ENCODE measurements at places on chromosomes 3 and 15.

DNA sequence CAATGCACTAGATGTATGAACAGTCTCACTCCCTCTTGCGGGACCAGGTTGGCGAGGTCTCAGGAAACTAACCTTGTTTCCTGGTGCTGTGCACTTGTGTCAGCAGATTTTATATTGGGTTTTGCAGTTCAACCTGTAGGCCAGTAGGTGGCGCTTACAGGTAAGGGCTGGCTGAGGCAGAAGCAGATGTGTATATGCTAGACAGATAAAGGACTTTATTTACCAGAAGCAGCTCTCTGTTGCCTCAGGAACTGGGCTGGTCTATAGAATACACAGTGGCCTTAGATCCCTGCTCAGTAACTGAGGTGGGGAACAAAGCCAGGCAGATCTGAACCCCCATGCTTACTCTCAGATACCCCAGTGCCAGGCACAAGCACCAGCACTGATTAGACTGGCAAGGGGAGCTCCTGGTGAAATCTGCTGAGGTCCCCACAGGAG is 296.8 kb downstream of the DOCK3 start:
- no peak for DNase-seq

DNA sequence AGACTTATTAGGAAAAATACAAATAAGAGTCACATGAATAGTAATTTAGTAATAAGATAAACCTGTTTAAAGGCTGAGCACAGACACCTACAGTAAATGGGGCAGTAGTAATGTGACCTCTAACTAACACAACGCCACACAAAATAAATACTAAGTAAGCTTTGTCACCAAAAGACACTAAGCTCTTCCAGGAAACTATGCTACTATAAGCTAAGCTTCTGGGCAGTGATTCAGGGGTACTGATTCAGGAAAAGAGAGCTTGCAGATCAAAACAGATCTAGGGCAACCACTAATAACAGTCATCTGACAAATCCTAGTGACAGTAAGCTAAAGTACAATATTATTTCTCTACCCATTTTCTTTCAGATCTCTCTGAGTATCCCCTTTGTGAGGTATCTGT is 68.8 kb downstream of the PLOD2 start:
- DNase-seq, result no peak

- no peak for DNase-seq
Observed at GRCh38 chr3:18440066-18440722, 15.1 kb upstream of the SATB1 start.

- no peak for DNase-seq
Observed at GRCh38 chr3:21564531-21564930, 186.5 kb downstream of the ZNF385D start.

DNA sequence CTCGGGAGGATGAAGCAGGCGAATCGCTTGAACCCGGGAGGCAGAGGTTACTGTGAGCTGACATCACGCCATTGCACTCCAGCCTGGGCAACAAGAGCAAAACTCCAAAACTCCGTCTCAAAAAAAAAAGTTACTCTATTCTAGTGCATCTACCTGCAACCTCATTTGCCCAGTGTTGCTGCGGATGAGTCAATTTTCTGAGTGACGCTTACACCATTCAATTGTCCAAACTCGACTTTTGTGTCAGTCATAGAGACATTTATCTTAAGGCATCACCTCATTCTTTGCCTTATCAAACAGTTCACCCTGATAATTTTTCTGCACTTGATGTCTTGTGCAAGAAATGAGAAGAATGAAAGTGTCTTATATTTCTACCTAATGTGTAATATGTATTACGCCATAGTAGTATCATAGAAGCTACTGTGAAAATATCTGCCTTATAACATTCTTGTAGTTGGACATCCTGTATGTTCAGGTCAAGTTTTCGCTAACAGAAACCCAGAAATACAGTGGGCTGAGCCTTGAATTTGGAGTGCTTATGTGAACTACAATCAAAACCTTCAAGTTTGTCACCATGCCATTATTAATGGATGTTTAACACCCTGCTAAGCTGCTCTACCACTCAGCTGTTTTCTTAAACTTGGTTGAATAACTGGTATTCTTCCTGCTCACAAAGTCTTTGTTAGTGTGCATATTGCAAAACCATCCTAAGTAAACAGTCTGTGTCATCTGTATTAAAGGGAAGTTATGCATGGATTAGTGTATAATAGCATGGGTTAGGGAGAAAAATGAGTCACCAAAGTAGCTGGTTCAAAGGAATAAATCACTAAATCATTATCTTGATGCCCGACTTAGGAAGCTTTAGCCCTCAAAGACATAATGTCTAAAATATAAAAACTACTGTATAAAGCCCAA is 531.0 kb upstream of the NR2F2 start:
- DNase-seq, result no peak

GRCh38 chr3:102129760-102130608 is 280.7 kb downstream of the NFKBIZ start:
- DNase-seq, result no peak

DNA sequence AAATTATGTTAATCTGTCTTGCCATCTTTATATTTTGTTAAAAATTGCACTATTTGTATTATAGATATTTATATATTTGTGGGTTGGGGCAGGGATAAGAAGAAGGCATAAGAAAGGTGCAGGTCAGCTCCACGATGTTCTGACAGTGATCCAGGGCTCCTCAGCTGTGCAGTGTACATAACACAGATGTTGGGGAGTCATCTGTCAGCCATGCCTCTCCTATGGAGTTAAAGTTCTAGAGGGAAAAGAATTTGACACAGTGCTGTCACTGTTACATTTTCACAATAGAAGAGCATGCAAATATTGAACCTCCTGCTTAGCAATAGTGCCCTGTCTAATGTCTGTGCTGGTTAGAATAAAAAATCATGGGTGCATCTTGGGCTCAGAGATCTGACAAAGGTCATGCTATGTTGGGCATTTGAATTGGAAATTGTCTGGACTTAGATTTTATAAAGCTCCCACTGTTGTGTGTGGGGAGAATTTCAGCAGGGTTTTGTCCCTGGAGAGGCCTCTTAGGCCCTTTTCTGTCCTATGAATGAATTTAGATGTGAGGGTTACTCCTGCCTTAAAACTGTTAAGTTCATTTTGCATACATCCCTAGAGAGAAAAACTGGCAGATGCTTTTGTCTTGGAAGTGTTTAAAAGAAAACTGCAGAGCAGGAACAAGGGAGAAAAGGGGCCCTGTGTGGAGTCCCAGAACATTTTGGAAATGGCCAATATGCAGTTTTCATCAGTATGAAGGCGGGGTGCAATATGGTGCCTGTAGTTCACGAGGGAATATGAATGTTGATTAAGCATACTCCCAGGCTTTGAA is 20.4 kb downstream of the CDIN1 start:
- DNase-seq, result no peak

DNA sequence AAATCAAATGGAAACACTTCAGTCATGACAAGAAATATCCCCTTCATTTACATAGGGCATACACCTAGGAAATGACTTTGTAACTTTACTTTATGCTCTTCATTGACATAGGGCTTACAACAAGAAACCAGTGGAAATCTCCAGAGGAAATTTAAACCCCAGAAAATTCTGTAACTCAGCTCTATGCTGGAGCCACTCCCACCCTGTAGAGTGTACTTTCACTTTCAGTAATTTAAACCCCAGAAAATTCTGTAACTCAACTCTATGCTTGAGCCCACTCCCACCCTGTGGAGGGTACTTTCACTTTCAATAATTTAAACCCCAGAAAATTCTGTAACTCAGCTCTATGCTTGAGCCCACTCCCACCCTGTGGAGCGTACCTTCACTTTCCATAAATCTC is 987.1 kb upstream of the CADM2 start:
- DNase-seq, result no peak

DNA sequence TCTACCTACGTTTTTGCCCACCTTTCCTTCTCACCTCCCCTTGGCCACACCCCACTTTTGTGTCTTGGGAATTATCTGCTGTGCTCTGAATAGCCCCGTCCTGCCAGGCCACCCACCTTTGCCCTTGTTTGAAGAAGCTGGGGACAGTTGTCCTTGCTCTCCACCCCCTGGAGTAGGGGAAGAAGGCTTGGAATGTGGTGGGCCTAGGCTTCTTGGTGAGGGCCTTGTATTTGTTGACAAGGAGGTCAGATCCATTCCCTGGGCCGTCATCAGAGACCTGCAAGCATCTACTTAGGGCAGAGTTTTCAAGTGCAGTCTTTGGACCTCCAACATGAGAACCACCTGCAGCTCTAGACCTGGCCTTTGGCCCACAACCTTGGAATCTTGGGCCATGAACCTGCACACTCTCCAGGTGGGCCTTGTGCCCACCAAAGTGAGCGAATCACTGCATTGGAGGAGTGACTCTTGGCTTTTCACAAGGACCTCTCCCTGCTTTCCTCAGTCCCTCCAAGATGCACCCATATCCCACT is 160.6 kb downstream of the APBA2 start:
- DNase-seq, result no peak

GRCh38 chr3:136952292-136952691 is 5.5 kb upstream of the IL20RB start:
- DNase-seq, result no peak

DNA sequence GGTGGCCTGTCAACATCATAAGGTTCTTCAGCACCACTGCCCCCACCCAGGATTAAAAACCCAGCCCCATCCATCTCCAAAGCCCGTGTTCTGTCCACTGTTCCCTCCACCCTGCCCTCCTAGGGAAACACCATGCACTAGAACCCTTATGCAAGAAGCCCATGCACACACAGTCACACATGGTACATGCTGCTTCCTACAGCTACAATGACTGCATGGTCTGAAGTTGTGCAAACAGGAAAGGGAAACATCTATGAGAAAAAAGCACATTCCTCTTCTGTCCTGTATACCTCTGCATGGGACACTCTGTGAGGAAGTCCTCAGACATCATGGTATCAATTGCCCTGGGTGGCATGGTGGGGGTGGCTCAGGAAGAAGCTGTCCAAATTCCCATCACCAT is 108.6 kb upstream of the MRPS22 start:
- no peak for DNase-seq

DNA sequence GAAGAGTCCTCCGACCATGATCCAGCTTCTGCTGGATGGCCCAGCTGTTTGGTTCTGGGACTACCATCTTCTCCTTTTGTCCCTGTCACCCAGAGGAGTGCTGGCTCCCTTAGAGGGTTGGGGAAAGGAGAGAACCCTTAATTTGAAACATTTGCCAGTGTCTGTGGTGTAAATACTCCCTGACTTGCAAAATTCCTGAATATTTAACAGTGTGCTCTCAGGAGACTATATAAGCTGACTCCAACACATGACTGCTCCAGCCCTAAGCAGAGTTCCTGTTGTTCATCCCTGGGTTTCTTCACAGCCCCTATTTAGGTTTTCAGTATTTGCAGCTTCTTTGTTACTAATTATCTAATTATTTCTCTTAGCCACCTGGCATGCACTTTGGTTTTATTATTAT is 133.1 kb downstream of the CPNE4 start:
- no peak for DNase-seq

- no peak for DNase-seq
Observed at GRCh38 chr15:82543160-82543559, 2.9 kb upstream of the RPS17 start.

DNA sequence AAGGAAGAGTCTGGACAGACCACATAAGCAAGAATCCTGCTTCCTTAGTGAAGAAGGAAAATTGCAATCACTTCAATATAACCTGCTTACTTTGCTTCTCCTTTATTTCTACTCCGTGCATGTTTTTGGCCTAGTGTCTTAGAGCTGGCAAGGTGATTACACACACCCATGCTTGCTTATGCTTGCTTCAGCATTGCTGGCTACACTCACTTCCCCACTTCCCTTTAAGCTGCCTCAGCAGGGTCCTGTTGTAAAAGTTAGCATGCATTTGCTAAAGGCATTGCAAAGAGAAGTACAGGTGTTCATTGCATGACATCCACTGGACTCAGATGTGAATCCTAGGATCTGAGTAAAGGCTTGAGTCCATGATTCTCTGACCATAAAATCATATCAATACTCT is 47.5 kb upstream of the STT3B start:
- DNase-seq, result no peak

DNA sequence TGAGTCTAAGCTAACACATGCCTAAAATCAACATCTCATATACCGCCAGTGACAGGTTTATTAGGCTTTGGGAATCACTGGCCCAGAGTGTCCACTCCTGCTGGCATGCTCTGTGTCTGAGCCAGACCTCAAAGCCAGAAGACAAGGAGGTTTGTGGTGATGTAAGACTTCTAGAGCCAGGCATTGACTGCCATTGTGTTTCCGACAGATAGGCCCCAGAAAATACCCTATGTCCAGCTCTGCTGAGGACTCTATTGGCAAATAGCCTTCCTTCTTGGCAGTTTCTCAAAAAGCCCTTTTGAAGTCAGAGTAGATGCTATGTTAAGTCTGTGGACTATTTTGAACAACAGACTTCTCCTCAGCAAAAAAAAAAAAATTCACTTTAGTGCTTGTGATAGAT is 181.9 kb upstream of the UBE2E1 start:
- DNase-seq, result no peak

GRCh38 chr3:217099-217813 is 20.7 kb downstream of the CHL1 start:
- no peak for DNase-seq

GRCh38 chr15:78040653-78041244 is 36.8 kb downstream of the TBC1D2B start:
- DNase-seq, result no peak

GRCh38 chr3:36258421-36258820 is 121.9 kb upstream of the STAC start:
- DNase-seq, result no peak

DNA sequence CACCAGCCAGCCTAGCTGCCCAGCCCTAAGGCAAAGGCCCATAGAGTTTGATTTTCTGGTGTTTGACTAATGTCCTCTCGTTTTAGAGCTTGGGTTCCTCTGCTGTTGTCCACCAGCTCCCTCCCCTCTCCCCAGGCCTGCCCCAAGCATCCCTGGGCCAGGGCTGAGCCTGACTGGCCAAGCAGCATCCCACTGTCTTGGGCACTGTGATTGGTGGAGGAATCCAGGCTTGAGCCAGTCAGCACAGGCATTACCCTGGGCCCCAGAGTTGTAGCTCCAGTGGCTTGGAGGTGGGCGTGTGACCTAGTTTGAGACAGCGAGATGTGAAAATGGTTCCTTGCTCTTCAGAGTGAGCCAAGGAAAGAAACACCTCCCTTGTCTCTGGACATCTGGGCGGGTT is 155.3 kb upstream of the MEF2A start:
- DNase-seq, result no peak

DNA sequence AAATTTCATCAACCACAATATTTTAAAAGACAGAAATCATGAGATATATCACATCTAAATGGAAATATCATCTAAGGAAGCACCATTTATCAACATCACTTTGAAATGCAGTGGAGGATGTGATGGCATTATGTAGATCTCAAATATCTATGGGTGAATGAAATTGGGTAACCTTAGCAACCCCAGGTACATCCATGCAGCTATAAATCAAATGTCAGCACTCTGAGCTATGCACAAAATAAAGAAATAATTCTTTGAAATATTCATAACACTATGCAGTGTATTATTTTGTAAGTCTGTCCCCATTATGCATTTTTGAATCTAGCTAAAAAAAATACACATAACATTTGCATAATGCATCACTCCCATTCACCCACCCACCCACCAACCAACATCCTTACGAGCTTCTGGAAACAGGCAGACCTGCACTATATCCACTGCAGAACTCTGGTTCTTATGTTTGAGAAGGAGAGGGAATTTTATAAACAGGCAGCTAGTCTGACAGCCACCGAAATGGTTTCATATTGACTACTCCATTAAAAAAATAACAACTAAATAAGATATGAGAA is 186.8 kb downstream of the SHOX2 start:
- no peak for DNase-seq

All from GM12878 (cell line).